ENCODE measurements at places on chromosomes 4 and X.

- no peak for DNase-seq
Observed at GRCh38 chr4:147596981-147597380, 20.2 kb upstream of the TMEM184C start.

DNA sequence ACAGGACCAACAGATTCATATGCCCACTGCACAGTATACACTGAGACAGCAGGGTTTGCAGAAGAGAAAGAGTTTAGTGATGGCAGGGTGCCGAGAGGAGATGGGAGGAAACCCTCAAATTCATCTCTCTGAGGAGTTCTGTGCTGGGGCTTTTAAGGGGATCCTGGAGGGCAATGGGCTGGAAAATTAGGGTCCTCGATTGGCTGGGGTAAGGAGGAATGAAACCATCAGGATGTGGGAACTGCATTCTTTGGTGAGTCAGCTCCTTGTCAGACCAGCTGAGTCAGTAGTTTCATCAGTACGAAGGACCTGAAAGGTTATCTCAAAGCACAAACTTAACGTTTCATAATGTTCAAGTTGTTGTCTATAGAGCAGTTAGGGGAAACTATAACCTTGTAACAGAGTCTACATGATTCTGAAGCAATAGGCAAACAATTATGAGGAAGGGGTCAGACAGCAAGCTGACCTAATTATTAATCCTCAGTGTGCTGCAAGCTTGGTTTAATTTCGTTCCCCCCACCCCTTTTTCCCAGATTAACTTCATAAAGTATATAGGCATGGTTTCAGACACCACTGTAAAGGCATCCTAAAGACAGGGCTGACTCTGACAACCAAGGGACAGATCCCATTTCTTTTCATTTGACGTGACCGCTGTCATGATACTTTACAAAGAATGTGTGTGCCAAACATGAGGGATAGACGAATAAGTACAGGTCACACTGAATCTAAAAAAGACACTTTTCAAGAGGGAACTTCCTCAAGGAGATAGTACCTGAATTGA, 1.5 kb upstream of the MSMO1 start:
- no peak for DNase-seq

- DNase-seq = no peak
Observed at GRCh38 chrX:110920991-110921390, 125.4 kb upstream of the CHRDL1 start.

DNA sequence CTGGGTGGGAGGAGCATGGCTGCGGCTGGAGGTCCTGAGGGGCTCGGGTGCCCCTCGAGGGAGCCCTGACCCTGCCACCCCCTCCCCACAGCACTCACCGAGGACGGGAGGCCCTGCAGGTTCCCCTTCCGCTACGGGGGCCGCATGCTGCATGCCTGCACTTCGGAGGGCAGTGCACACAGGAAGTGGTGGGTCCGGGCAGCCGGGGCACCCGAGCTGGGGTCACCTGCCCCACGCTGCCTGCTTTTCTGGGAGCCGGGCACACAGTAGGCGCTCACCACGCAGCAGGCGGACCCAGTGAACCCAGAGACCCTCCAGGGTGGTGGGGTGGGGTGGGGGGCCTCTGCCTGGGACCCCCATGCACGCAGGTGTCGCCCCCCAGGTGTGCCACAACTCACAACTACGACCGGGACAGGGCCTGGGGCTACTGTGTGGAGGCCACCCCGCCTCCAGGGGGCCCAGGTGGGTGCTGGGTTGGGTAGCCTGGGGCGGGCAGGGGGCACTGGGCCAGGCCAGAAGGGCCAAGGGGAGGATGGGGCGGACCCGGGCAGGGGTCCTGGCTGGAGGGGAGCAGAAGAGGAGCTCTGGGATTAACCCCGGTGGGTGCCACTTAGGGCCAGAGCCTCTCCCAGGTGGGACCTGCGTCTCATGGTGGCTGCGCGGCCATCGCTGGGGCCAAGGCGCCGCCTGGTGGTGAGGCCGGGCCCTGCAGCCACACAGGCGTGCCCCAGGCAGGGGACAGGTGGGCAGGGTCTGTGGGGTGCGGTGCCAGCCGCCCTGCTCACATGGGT, 1.4 kb downstream of the HGFAC start:
- DNase-seq = no peak

DNA sequence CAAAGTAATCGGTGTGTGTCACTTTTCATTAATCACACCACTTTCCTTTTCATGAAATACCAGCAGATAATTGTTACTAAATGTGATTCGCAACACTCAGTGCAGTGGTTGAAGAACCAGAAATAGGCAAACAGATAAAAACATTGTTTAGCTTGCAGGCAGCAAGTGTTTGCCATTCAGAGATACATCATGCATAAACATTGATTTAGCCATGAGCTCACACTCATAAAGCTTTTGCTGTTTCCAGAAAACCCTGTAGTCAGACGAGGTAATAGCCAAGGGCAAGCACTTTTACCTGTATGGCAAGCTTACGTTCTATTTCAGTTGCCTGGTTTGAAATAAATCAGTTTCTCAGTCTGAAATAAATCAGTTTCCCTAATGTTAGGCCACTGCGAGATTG, 542.0 kb upstream of the TENM3 start:
- no peak for DNase-seq

DNA sequence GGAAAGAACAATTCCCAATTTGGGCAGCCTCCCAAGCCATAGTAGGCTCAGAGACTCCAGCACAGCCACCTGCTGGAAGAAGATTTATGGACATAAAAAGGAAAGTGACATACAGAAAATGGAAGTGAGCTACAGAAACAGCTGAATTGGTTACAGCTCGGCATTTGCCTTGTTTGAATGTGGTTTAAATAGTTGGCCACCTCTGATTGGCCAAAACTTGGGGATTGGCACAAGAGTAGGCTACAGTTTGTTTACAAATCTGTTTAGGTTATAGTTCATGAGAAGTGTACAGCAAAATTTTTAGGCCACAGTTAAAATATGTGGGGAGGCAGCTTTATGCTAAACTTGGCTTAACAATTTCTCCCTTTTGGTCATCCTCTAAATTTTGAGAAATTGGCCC, 150.4 kb downstream of the MAGEC1 start:
- no peak for DNase-seq

DNA sequence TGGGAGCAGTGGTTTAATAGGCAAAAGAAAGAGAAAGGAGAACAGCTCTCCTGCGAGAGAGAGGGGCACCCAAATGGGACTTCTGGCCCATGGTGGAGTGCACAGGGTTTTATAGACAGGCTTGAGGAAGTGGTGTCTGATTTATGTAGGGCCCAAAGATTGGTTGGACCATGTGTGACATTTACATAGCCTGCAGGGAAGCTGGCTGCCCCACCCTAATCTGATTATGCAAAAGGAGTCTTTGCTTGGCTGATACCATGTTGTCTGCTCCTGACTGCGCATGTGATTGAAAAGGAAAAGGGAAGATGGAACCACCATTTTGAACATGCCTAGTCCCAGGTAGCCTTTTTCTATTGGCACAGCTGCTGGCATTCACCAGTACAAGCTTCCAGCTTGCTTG, 100.0 kb upstream of the DIPK2B start:
- DNase-seq = no peak

DNA sequence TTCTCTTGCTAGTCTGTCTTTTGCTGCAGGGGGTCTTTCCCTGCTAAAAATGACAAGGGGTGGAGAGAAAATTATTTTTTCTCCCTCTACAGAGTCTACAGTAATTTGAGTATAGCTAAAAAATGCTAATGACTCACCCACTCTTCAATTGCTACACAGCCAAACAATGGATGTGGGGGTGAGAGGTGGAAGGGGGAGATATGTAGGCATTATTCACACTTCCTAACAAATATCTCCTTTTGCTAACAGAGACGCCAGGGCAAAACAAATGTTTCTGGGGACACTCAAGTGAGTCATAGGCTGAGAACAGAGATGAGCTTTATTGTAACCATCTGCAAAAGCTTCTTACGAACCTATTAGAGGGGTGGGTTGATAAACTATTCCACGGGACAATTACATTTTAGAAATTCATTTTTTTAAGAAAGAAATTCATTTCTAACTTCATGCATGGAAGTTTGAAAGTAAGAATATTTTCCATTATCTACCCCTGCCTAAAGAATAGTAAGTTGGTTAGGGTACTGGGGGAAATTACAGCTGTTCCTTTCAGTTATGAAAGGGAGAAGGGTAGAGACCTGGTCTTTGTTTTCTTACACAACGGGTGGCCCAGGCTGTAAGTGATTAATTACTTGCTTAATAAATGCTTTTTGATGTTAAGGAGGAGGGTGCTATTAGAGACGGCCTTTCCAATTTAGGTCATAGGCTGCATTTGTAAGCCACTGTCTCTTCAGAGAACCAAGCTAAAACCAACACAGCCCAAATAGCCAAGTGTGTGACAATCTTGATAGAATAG, 12.8 kb downstream of the SCD5 start:
- no peak for DNase-seq

- no peak for DNase-seq
Observed at GRCh38 chr4:53037892-53038291, 175.8 kb downstream of the RASL11B start.

DNA sequence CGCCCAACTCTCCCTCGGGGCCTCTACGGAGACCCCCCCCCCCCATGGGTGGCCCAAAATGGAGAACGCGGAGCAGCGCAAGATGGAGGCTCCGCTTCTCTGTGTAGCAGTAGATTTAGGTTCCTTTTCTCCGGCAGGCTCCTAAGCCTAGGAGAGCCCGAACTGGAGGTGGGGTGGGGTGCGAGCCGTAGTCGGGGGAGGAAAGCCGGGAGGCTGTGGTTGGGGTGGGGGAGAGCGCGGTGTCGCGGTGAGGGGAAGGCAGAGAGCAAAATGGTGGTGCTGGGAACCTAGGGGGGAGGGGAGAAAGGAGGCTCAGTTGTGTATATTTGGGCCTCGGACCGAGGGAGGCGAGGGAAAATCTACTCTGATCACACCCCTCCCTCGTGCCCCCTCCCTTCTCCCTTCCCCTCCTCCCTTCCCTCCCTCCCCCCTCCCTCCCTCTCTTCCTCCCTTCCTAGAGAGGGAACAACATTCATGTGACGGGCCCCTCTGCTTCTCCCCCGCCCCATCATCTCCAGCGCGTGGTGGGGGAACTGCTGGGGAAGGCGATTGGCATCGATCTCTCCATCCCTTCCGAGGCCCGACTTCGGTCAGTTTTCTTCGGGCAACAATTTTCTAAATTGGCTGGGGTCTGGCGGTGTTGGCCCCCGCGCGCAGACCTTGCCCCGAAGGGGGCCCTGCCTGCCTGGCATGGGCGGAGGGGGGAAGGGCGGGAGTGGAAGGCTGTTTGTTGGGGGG, at the start of gene STAG2:
STAG2 (plus strand) TSS at position 439 of the 738 bp plus-strand sequence. CDS start 60,922 bp downstream, outside the sequence.
- no peak for DNase-seq

DNA sequence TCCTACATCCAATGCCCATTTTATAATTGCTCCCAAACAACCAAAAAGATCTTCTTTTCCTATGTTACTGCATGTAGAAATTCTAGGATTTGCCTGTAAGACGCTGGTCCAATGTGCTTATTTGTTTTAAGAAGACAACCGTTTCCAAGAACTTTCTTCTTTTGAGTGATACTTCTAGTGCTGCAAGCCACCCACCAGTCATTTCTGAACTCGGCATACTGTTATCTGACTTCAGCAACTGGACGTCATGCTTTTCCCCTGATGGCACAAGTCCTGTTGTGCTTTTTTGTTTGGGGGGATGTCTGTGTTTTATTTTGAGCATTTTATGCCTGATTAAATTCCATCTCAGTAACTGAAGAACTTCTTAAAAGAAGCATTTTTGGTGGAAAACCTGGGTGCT, 16.0 kb upstream of the RAP1GDS1 start:
- DNase-seq = no peak

DNA sequence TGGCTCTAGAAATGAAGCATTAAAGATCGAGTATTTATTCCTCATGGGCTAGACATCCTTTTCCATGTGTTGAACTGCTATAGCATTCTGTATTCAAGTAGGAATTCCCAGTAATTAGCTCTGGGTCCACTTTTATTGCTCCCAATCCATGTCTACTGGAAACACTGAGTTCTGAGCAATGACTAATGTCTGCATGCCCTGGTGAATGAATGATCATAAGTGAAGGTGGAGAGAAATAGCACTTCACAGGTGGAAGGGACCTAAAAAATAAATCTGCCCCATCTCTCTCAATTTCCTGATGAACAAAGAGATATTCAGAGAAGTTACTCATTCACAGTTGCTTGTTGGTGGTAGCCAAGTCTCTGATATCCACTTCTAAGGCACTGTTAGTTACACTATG, 34.6 kb upstream of the CXCL8 start:
- DNase-seq = no peak

DNA sequence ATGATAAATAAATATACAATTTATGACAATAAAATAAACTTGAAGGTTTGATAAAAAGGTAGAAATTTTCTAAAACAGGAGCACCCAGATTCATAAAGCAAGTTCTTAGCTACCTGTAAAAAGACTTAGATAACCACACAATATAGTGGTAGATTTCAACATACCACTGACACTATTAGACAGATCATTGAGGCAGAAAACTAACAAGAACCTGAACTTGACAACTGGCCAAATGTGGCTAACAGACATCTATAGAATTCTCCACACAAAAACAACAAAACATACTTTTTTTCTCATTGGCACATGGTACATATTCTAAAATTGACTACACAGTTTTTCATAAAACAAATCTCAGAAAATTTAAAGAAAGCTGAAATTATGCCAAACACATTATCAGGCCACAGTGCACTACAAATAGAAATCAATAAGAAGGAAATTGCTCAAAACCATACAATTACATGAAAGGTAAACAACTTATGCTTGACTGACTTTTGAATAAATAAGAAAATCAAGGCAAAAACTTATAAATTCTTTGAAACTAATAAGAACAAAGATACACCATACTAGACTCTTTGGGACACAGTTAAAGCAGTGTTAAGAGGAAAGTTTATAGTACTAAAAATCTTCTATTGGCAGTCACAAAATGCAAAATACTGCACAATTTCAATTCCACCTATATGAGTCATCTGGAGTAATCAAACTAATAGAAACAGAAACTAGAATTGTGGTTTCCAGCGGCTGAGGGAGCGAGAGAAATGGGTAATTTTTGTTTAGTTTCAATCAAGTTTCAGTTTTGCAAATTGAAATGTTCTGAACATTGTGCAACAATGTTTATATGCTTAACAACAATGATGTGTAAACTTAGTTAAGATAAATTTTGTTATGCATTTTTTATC, 925.6 kb downstream of the SH3BGRL start:
- no peak for DNase-seq

GRCh38 chrX:3728454-3728853, 15.0 kb upstream of the PRKX start:
- no peak for DNase-seq

DNA sequence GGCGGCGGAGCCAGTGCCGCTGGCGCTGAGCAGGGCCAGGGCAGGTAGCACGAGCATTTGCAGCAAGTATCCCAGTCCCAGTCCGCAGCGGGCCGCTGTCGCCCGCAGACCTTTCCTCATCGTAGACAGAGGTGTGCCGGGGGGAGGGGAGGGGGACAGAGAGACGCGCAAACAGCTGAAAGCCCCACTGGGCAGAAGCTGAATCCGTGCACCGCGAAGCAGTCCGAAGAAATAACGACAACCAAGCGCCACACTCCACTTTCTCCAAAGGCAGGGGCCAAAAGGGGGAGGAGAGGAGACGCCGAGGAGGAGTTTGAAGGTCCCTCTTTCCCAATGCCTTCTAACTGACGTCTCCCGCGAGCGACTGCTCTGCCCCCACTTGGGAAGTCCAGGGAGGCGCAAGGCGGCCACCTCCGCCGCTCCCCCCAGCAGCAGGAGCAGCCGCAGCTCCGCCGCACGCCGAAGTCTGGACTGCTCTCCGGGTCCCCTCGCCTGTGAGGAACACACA, at the start of gene UNC5C:
UNC5C (minus strand) TSS at position 236 of the 508 bp plus-strand sequence.
- DNase-seq = no peak

GRCh38 chr4:76623217-76624045, 188.4 kb downstream of the SHROOM3 start:
- DNase-seq = no peak

All from stimulated activated CD8-positive, alpha-beta memory T cell treated with anti-CD3 and anti-CD28 coated beads, Interleukin-7, amount 100 ng/mL, for 1 hour (primary cell).